Large intestine (tissue), 12 donors: ENCODE measurements at places on chromosomes 13 and 19. TPM values are rescaled to one million over a fixed set of nuclear protein-coding genes. Genes with fewer than 3 reads are reported as not detected.

DNA sequence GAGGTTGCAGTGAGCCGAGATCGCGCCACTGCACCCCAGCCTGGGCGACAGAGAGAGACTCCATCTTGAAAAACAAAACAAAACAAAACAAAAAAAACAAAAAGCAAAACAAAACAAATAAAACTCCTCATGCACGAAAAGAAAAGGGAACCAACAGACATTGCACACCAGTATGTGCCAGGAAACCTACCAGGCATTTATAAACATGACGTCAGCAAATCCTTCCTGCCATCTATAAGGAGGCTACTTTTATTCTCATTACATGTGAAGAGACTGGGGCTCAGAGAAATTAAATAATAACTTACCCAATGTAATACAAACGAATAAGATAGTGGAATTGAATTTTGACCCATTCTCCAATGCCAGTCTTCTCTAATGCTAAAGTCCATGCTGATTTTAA lies 197.2 kb downstream of the NUFIP1 start:
- no peaks in the 10 kb centered on the region for H3K36me3 ChIP-seq
- DNase-seq = no peak
- no peak overlapping the region for H3K4me3 ChIP-seq

DNA sequence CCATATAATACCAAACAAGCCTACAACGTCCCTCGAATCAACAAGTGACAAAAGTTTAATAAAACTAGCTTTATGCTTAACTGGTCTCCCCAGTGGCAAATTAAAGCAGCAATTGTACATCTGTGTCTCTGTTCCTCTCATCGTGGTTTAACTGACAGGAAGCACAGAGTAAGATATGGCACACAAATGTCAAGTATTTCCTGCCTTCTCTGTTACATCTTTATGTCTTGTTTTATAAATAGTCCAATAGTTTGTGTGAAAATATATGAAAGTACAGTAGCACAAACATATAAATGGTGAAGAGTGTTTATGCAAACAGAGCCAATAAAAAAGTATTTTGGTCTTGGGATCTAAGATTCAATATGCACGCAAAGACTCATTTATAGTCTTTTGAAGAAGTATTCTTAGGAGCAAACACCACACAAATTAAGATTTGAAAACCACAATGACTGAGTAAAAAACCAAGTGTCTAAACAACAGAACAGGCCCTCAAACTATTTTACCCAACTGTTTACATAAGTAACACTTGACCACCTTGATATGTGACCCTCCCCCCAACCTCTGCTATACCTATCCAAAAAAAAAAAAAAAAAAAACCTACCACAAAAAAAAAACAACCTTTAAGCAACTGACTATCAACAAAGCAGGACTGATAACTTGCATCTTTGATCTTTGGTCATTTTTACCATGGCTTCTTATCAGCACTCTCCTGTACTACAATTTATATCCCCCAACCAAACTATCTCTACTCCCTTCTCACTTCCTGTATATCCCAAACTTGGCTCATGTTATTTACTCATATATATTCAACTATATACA lies 14.0 kb downstream of the ELF1 start:
- peaks cover 65% of the 10 kb centered on the region for H3K4me1 ChIP-seq
- H3K27ac ChIP-seq = peak overlapping the region; percentile 79
- H3K27me3 ChIP-seq = no peaks in the 10 kb centered on the region
- H3K36me3 ChIP-seq = no peaks in the 10 kb centered on the region
- no peak for DNase-seq

- no peak overlapping the region for H3K27ac ChIP-seq
- no peak overlapping the region for H3K4me3 ChIP-seq
- no peaks in the 10 kb centered on the region for H3K27me3 ChIP-seq
- DNase-seq = no peak
- H3K36me3 ChIP-seq = no peaks in the 10 kb centered on the region
Observed at GRCh38 chr13:97079726-97080125, 85.5 kb upstream of the OXGR1 start.

GRCh38 chr19:51807111-51807701 lies 12.2 kb downstream of the FPR3 start:
- no peaks in the 10 kb centered on the region for H3K36me3 ChIP-seq
- H3K27me3 ChIP-seq = no peaks in the 10 kb centered on the region
- H3K4me3 ChIP-seq = no peak overlapping the region
- H3K27ac ChIP-seq = no peak overlapping the region
- no peaks in the 10 kb centered on the region for H3K4me1 ChIP-seq
- DNase-seq = no peak

DNA sequence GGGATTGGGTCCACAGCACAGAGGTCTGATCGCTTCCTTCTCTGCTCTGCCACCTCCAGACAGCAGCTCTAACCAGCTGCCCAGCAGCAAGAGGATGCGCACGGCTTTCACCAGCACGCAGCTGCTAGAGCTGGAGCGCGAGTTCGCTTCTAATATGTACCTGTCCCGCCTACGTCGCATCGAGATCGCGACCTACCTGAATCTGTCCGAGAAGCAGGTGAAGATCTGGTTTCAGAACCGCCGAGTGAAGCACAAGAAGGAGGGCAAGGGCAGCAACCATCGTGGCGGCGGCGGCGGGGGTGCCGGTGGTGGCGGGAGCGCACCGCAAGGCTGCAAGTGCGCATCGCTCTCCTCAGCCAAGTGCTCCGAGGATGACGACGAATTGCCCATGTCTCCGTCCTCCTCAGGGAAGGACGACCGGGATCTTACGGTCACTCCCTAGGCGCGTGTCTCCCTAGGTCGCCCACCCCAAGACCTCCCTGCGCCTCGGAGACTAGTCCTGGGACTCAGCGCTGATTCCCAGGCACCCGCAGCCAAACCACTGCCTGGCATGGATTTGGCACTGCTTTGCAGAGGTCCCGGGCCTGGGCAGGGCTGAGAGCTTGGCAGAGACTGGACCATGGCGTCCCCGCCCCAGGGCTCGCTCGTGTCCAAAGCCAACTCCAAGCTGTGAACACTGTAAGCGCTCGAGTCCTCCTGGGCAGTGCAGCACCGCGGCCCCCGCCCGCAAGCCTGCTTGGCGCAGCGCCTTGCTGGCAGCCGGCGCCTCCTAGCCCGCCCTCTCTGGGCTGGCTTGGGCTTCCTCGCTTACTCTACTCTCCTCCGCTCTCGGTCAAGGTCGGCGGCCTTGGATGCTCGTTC lies 1.5 kb downstream of the GSX1 start:
- no peak overlapping the region for H3K27ac ChIP-seq
- peaks cover 8% of the 10 kb centered on the region for H3K4me1 ChIP-seq
- no peaks in the 10 kb centered on the region for H3K36me3 ChIP-seq
- no peak overlapping the region for H3K4me3 ChIP-seq
- peaks cover 100% of the 10 kb centered on the region for H3K27me3 ChIP-seq
- no peak for DNase-seq

DNA sequence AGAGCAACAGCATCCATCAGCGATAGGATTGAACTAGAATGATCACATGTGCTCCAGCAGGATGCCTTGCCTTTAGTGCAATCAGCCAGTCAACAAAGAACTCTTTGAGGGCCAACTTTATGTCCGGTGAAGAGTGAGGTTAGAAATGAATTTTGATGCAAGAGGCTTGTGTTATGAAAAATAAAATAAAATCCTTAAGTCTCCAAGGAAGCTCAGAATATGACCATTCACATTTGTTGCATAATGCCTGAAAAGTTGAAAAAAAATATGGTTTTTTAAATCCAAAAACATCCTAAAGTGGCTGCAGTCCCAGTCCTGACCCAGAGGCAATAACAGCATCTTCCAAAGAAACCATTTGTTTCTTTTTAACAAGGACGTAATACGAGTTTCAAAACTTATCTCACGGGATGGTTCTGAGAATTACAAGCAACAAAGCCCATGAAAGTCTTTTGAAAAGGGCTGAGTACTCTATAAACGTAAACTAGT lies 61.3 kb downstream of the DCLK1 start:
- no peak overlapping the region for H3K27ac ChIP-seq
- H3K4me1 ChIP-seq = no peaks in the 10 kb centered on the region
- no peaks in the 10 kb centered on the region for H3K27me3 ChIP-seq
- no peak overlapping the region for H3K4me3 ChIP-seq
- H3K36me3 ChIP-seq = no peaks in the 10 kb centered on the region
- DNase-seq = no peak

DNA sequence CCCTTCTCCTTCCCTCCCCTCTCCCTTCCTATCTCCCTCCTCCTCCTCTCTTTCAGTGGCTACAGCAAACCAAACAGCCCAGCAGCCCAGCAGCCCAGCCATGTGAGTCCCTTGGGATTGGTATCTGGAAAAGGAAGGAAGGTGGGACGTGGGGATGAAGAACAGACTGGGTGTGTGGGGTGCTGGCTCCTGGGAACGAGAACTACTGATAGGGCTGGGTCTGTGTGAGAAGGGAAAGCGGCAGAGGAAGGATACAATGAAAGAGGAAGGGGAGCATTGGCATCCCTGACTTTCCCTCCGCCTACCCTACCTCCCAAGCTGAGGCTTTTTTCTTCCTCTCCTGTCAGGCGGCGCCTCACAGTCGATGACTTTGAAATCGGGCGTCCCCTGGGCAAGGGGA lies 863 bp downstream of the AURKC start:
- H3K4me3 ChIP-seq = no peak overlapping the region
- H3K27ac ChIP-seq = no peak overlapping the region
- H3K4me1 ChIP-seq = no peaks in the 10 kb centered on the region

DNA sequence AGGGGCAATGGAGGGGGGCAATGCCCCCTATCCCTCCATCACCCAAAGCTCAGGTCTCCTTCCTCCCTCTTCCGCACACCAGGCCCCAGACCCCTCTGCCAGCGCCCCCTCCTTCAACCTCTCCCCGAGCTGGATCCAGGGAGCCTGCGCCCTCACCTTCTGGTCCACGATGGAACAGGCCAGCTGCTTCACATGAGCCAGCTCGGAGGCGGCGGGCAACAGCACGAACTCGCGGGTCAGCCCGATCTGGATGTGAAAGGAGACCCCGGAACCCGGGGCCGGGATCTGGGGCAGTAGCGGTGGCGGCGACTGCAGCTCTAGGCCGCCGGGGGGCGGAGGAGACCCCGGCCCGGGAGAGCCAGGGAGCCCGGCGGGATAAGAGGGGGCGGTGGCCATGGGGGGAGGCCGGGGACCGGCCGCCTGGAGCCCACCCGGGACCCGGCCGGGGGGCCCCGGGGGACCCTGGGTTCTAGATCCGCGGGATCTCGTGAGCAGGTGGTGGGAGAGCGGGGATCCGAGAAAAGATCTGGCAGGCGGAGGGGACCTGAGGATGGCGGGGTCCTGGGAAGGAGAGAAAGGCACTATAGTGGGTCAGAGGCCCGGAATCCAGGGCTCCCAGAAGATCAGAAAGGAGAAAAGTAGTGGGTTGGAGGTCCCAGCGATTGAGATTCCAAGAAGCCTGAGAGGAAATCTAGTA lies 791 bp downstream of the PRKD2 start:
- H3K36me3 ChIP-seq = peaks cover 28% of the 10 kb centered on the region
- DNase-seq = no peak
- no peaks in the 10 kb centered on the region for H3K27me3 ChIP-seq
- peak overlapping the region; percentile 94 for H3K27ac ChIP-seq

DNA sequence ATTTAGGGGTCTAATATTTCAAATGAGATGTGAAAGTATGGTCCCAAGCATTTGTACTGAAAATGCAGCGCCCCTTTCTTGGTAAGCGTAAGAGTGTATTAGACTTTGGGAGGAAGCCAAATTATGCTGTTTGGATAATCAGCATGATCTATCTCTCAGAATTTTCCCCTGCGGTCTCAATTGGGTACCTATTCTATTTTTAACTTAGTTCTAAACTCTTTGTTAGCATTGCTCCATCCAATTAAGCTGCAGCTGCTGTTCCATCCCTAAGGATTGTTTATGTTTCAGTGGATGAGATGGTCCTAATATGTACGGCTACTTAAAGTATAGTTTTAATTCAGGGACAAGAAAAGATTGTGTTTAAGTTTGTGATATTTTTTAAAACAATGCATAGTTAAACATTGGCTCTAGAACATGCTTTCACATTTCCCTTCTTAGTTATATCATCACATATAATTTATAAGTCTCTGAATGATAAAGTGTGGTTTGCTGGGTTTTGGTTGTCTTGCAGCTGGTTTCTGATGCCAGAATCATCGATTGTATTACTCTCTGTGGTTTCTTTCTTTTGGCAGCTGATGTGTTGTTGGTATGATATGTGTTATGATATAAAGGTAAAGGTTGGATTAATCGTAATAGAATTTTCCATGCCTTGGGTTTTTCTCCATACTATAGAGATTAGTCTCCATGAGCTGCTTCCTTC lies 15.0 kb downstream of the POLR1D start:
- H3K36me3 ChIP-seq = peaks cover 4% of the 10 kb centered on the region
- H3K4me3 ChIP-seq = no peak overlapping the region
- H3K4me1 ChIP-seq = peaks cover 3% of the 10 kb centered on the region
- no peak for DNase-seq

DNA sequence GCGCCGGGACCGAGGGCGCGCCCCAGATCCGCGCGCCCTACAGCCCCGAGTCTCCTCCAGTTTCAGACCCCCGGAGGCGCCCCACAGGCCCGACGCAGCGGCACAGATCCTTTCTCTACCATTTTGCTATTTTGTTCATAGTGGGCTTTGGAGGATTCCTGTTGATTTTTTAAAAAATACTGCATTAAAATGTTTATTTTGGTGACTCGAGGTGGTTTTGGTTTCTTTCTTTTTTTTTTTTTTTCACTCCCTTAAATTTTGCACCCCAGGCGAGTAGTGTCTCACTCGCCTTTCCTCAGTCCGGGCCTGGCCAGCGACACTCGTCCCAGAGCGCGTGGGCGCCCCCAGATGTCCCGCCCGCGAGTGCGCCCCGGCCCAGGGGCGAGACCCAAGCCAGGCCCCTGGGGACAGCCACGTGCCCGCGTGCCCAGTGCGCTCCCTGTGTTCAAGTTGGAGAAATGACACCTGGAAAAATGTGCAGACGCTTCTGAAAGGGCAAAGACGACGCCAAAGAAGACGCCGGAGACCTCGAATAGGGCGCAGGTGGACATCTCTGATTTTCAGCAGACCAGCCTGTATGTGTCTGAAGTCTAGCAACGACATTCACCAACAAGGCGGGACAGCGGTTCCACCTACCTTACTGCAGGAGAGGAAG lies 471 bp upstream of the INSR start:
- no peaks in the 10 kb centered on the region for H3K36me3 ChIP-seq
- DNase-seq = peak; percentile 78
- H3K4me3 ChIP-seq = peak overlapping the region; percentile 85
- H3K4me1 ChIP-seq = peaks cover 7% of the 10 kb centered on the region
- no peaks in the 10 kb centered on the region for H3K27me3 ChIP-seq

DNA sequence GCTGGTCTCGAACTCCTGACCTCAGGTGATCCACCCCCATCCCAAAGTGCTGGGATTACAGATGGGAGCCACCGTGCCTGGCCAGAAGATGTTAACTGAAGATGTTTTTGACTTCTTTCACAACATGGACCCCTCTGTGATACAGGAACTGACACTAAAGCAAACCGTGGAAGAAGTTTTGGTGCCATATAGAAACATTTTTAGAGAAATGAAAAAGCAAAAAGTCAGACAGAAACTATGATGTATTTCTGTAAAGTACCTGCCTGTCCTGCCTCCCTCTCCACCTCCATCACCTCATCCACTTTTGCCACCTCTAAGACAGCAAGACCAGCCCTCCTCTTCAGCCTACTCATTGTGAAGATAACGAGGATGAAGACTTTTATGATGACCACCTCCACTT lies 11.3 kb downstream of the FBXO27 start:
- H3K4me3 ChIP-seq = no peak overlapping the region
- no peaks in the 10 kb centered on the region for H3K27me3 ChIP-seq
- H3K27ac ChIP-seq = no peak overlapping the region
- no peaks in the 10 kb centered on the region for H3K4me1 ChIP-seq

Gene PRTN3
- polyA plus RNA-seq = 0.22 TPM

Gene ANGPTL4
- polyA plus RNA-seq = 0.97 TPM

Gene SHANK1
- 3.2 TPM for polyA plus RNA-seq

Gene CYP4F8
- not detected for polyA plus RNA-seq

Gene SHISA7
- polyA plus RNA-seq = 1.1 TPM

Gene C1QTNF9
- polyA plus RNA-seq = 0.42 TPM

Gene ZNF440
- 22.9 TPM for polyA plus RNA-seq

Gene PRX
- polyA plus RNA-seq = 4.0 TPM

Gene HCN2
- polyA plus RNA-seq = 0.76 TPM

Gene ZNF571
- polyA plus RNA-seq = 6.9 TPM
